Stimulated activated CD8-positive, alpha-beta memory T cell treated with anti-CD3 and anti-CD28 coated beads, Interleukin-12 subunit alpha, Interleukin-12 subunit beta, amount 100 ng/mL, for 1 hour (primary cell): ENCODE measurements at places on chromosomes 4 and X.

DNA sequence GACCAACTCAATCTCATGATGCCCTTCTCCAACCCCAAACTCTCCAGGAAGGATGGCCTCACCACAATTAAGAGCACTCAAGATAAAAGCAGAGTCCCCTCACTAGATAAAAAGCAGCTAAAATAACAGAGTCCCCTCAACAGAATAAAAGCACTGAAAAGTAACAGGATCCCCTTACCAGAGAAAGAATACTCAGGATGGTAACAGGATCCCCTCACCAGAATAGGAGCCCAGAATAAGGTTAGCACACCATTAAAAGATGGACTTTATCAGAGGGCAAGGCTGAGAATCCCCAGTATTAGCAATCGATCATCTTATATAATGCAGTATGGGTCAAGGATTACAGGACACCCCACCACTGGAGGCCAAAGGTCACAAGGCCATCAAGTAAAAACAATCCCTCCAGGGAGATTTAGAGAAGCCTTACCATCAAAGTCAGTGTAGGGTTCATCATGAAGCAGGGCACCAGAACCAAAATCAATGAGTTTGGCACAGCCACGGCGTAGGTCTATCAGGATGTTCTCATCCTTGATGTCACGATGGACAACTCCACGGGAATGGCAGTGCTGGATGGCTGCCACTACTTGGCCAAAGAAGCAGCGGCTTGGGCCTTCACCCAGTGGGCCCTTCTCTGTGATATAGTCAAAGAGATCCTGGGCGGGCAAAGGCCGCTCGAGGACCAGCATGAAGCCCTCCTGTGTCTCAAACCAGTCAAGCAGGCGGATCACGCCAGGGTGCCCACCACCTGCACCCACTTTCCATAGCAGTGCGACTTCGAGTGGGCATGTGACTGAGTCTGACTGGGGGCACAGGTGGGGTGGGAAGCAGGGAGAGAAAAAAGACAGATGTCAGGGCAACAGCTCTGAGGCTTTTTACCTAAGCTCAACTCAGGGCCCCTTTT is 3.4 kb upstream of the SLC35A2 start:
- no peak for DNase-seq

- DNase-seq, result no peak
These were observed 11.9 kb downstream of the CA5B start for GRCh38 chrX:15749642-15750610.

GRCh38 chr4:22708961-22709360 is 16.2 kb downstream of the GBA3 start:
- no peak for DNase-seq

DNA sequence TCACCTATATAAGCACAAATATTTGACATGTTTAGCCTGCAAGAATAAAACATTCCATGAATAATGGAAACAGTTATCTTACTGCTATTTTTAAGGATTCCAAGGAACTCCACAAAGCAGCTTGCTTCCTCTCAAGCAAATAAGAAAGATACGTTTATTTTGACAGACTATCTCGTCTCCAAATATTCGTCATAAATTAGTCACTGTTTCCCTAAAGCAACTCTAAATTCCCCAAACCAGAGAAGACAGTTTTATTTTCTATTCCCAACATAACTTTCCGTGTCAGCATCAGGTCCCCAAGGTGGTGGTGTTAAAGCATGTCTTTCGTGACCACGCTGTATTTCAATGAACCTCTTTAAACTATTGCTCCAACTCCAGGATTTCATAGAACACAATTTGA is 24.3 kb upstream of the DKK2 start:
- no peak for DNase-seq

- DNase-seq, result no peak
These were observed 102.4 kb upstream of the MAML3 start for GRCh38 chr4:140256335-140256734.

DNA sequence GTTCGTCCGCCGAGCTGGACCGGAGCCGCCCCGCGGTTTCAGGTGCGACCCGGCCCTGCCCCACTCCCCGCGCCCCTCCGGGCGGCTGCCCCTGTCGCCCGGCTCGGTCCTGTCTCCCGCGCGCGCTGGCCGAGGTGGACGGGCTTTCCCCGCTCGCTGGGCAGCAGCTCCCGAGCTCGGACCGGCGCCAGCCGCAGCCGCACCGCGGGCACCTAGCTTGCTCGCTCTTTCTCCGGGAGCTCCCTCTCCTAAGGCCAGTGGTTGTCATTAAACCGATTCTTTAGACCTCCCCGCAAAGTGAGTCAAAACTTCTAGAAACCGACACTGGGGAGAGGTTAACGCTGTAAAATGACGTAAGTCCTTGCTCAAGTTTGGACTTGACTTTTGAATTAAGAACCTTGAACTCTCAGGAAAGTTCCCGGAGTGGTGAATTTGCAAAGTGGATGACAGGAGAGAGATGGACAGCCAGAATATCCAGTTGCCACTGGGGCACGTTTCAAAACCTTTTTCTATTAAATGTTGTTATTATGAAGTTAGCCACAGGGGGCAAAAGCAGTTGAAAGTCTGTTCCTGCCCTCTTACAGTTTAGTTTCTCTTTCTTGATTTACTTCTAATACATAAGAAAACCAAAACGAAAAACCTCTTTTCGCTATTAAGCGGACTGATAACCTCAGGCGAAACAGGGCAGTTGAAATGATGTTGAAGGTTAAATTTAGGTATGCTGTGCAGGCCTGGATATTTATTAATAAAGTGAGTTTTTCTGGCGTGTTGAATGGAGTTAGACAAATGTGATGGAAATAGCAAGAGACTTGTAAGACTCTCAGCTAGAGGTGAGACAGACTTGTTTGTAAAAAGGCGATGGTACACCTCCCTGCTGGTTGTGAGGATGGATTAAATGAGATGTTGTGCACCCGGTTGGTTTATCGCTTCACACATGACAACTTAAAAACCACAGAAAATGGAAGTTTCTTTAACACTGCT is 847 bp downstream of the PI4K2B start:
- DNase-seq, result no peak

- no peak for DNase-seq
These were observed 804.6 kb upstream of the TENM3 start for GRCh38 chr4:181438641-181439040.

DNA sequence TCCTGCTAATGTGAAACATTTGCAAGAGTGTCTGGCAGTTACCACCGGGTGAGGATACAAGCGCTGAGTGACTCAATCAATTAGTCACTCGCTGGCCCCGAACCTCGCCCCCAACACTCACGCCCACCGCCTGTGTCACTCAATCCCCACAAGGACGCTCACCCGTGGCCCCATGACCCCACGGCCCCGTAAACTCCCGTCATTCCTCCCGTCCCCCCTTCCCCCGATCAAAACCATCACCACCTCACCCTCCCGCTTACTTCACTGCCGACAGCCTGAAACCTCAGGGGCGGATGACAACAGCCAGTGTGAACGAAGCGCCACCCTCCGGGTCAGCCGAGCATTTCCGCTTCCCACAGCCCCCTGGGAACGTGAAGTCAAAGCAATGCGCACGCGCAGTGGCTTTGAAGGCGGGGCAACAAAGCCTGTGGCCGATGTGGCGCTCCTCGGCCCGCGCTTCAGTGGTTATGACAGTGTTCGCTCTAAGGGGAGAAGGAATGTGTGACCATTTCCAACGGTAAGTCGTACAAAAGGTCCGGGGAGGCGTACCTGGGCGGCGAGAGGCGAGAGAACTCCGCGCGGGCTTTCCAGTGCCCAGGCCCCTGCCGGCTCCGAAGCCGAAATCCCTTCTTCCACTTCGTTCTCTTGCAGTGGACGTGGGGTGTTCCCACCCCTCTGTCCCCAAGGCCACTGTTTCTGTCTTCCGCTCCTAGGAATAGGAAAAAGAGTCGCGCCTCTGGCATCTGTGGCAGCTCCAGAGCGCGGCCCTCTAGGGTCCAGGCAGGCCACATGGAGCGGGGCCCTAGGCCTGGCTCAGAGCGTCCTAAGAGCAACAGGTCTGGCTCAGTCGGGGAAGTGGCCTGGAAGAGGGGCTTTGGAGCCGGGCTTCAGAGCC is at the start of gene ZNF674:
TSS of gene ZNF674 (minus strand) at position 311 of the 895 bp plus-strand sequence. CDS start 3,334 bp downstream, outside the sequence.
- peak; percentile 88 for DNase-seq

- no peak for DNase-seq
These were observed 15.3 kb downstream of the TMEM175 start for GRCh38 chr4:947491-947971.

- no peak for DNase-seq
These were observed 34.4 kb upstream of the CENPU start for GRCh38 chr4:184768296-184768695.

- DNase-seq, result no peak
These were observed 119.9 kb upstream of the HS3ST1 start for GRCh38 chr4:11548597-11549082.

- no peak for DNase-seq
These were observed 45.3 kb downstream of the KLHL15 start for GRCh38 chrX:23981711-23982110.

- no peak for DNase-seq
These were observed 11.7 kb upstream of the TMEM156 start for GRCh38 chr4:39043861-39044363.

DNA sequence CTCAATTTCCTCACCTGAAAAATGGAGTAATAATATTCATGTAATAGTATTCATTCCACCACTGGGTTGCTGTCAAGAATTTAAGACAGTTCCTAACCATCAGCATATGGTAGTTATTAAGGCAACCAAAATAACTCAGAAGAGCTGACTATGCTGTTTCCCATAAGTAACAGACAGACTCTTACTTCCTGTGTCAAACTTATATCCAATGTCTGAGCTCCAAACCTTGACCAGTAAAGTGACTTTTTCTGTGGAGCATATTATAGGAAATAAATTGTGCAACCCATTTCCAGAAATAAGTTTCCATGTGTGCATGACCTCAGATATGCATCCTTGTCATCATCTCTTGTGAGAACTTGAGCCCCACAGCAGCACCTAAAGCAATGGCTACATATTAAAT is 78.8 kb downstream of the HADH start:
- DNase-seq, result no peak

DNA sequence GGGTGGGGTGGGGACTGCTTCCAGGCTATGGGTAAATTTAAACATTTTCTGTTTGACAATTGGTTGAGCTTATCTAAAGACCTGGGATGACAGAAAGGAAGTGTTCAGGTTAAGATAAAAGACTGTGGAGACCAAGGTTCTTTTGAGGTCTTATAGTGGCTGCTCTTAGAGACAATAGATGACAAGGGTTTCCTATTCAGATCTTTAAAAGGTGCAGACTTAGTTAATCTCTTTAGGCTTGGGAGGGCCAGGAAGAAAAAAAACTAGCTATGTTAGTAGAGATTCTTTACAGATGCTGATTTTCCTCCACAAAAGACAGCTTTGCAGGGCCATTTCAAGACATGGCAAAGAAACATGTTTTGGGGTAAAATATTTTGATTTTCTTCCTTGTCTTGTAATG is 972.5 kb downstream of the CCSER1 start:
- no peak for DNase-seq

GRCh38 chr4:109877400-109877799 is 29.5 kb downstream of the LRIT3 start:
- no peak for DNase-seq

GRCh38 chr4:12852338-12853307 is 631.5 kb downstream of the RAB28 start:
- no peak for DNase-seq

- DNase-seq, result no peak
These were observed 154.4 kb downstream of the AMMECR1 start for GRCh38 chrX:110163488-110163887.

GRCh38 chr4:168039593-168039992 is 52.7 kb upstream of the ANXA10 start:
- no peak for DNase-seq

DNA sequence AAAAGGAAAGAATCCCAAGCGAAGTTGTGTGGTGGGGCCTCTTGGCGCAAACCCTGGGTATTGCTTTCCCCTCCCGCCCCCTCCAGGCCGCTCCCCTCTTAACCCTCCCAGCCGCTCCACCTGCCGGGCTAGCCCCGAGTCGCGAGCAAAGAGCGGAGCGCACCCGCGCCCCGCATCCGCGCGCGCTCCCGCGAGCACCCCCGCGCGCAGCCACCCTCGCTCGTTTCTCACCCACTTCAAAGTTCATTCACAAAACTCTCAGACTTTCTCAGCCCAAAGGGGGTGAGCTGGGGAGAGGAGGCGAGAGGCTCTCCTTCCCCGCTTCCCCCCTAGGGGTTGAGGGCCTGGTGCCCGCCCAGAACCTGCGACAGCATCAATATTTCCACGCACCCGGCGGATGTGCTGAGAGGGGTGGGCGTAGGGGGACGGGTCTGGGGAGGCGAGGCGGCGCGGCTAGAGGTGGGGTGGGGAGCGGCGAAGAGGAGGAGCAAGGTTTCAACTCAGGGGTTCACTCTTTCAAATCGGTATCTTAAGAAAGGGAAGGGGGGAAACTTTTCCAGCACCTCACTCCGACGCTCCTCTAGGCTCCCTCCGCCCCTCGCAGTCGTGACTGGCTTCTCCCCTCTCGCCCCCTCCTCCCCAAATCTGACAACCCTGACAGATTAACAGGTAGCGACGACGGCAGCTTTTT is 1.8 kb downstream of the MAML3 start:
- DNase-seq, result peak; percentile 58

GRCh38 chrX:67570839-67571238 is 27.0 kb downstream of the AR start:
- no peak for DNase-seq

DNA sequence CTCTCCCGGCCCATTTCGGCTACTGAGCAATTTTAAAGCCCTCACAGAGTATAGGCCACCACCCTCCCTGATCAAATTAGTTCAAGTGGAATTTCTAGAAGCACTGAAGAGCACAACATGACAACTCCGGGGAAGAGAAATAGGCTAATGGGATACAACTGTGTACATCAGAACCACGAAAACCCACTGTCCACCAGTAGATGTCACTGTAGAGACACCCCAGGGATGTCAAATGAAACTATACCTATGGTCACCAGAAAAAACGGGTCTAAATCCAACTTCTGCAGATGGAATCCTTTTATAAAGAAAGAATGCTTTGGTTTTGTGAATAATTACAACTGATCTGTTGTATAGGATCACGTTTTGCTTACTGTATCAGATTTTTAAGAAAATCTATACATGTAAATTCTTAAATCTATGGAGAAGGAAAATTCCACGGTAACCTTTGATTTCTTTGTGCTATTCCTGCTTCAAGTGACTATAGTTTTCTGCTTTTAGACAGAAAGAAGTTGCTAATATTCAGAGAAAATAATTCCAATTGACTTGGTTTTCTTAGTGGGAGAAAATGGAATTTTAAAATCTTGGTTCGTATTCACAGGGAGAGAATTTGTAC is 29.5 kb upstream of the MAP3K15 start:
- no peak for DNase-seq

DNA sequence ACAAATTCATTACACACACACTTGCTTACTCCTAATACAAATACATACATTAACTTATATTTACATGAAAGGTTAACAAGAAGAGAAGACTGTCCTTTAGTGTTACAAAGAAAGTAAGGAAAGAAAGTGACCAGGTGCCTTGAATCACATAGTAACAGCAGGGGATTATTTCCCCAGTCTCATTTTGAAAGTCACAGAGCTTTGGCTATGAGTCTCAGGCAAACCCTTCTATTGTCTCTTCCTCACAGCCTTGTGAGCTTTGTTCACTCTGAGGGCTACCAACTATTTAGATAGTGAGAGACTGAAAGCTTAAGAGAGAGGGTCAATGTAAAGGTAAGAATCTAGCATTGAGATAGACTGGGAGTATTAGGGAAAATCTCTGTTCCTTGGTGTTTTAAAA is 161.6 kb downstream of the NPNT start:
- DNase-seq, result no peak

- no peak for DNase-seq
These were observed 155.1 kb downstream of the ZNF518B start for GRCh38 chr4:10302096-10302495.
